ENCODE measurements at places on chromosomes 6 and 20.

GRCh38 chr20:38338849-38339520, 7.3 kb upstream of the LBP start:
- no peak for DNase-seq

DNA sequence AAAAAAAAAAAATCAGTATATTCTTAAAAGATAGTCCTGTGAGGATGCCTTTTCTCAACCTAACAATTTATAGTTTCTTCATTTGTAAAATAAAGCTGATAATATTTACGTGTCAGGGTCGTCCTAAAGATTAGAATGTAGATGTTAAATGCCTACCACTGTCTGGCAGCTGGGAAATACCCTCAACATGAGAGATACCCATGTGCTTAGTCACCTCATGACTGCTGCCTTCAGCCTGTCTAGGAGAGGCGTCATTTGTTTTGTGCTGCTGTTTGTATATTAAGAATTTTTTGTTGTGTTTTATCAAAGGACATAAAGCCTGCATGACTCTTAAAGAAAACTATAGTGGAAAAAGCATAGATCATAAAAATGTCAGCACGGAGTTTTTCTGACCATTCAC, 9.5 kb downstream of the FAM120B start:
- no peak for DNase-seq

DNA sequence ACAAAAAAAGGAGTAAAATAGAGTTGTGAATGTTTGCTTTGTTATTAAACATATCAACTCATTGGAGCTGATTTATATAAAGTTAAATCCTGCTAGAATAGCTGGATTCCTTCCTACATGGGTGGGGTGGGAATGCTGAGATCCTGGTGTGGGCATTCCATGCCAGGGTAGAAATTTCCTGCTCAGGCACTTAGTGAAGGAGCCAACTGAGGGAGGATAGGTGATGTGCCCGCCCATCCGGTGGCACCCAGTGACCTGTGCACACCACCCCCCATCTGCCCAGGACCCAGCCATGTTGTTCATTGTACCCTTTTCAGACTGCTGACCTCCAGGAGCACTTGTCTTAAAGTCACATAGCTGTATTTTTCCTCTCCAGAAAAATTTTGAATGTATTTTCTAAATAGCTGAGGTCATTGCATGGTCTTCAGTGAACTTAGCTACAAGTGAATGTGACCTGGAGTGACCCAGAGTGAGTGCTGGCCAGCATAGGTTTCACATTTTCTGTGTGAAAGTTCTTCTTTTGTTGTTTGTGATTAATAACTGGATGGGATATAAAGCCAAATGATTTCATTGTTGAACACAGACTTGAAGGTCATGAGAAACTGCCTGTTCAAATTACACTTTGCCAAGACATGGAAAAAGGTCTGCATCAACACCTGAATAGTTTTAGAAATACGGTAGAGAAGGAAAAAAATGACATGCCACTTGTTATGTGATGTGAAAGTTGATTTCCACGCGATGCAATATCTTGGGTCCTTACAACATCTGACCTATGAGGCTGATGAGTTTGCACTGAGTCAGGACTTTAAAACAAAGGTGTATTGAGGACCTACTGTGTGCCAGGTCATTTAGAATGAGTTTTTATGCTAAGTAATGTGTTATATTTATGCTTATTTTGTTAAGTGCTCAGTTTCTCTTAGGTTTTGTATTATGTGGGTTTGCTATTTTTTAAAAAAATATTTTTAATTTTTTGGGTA, 77.2 kb downstream of the UTRN start:
- peak; percentile 63 for DNase-seq

GRCh38 chr6:170073846-170074245, 217.0 kb downstream of the DLL1 start:
- DNase-seq, result no peak

DNA sequence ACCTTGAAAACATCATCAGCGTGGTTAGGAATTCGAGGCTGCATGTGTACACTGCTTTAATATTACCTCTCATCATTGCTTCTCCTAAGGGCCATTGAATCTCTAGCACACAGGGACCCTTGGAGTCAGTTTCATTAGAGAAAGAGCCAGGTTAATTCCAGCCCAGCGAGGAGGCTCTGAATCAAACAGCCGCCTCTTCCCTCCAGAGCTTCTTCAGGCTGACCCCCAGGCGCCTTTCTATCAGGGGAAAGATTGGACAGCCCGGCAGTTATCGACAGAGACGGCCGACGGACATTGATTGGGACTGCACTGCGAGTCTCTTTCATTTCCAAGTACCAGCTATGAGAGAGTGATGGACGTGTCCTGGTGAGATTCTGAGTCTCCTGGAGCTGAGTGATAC, 159.2 kb downstream of the ANKRD60 start:
- DNase-seq, result no peak

- DNase-seq, result no peak
These were observed 63.5 kb downstream of the THBS2 start for GRCh38 chr6:169190144-169190584.

DNA sequence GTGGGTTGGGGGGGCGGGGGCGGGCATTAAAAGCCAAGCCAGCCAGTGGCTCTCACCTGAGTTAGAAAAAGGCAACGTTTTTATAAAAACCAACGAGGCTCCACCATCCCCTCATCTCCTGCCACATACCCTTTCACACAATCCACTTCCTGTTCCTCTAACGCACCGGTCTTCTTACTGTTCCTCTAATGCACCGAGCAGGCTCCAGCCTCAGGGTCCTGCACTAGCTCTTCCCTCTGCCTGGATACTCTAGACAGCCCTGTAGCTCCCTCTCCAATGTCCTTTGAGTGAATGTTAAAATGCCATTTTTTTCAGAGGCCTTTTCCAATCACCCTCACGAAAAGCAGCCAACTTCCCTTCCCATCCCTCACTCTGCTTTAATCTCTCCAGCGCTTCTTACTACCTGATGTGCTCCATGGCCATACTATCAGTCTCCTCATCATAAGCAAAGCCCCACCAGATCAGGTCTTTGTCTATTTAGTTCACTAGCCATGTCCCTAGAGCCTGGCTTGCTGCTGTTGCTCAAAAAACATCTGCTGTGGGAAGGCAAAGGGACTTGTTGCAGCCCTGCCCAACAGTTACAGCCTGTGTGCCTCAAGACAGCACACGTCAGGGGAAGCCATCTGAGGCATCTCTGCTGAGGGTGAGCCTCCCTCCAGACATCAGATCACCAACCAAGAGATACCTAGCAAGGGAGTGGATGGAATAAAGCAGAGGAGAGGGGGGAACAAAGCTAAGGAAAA, 3.9 kb downstream of the FKBP1A start:
- no peak for DNase-seq

- DNase-seq, result no peak
These were observed 14.8 kb upstream of the MTG2 start for GRCh38 chr20:62168061-62168460.

GRCh38 chr6:111996144-111996865, 57.6 kb upstream of the CCN6 start:
- DNase-seq, result no peak
